ENCODE measurements at places on chromosomes 7 and 10.
A peak's percentile ranks its signal among the peaks of the same experiment; 100 is the strongest.

GRCh38 chr10:119370111-119370741 is 162.9 kb downstream of the GRK5 start:
- no peak for DNase-seq

- no peak for DNase-seq
These were observed 39.2 kb upstream of the SLC35B4 start for GRCh38 chr7:134355927-134356326.

GRCh38 chr10:79336739-79337138 is 10.5 kb upstream of the PPIF start:
- no peak for DNase-seq

GRCh38 chr7:140924821-140925421 is at the start of gene BRAF:
BRAF (minus strand) TSS chr7:140924929; CDS start chr7:140924703, 226 bp downstream.
- peak; percentile 64 for DNase-seq

DNA sequence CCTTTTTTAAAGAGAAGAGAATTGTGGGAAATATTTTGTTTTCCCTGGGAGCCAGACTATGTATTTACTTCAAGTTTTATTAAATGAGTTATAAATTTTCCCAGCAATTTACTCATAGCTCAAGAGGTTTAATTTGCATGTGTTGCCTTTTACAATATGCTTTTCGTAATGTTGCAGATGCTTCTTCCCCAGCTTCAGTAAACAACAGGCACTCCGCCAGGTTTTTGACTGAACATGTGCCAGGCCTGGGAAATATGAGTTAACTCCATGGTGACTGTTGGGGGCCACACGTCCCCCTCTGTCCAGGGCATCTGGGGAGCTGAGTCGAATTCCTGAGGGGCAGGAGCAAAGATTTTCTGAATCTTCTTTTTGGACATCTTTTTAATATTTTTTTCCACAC is 545.7 kb downstream of the LRMDA start:
- DNase-seq, result no peak

DNA sequence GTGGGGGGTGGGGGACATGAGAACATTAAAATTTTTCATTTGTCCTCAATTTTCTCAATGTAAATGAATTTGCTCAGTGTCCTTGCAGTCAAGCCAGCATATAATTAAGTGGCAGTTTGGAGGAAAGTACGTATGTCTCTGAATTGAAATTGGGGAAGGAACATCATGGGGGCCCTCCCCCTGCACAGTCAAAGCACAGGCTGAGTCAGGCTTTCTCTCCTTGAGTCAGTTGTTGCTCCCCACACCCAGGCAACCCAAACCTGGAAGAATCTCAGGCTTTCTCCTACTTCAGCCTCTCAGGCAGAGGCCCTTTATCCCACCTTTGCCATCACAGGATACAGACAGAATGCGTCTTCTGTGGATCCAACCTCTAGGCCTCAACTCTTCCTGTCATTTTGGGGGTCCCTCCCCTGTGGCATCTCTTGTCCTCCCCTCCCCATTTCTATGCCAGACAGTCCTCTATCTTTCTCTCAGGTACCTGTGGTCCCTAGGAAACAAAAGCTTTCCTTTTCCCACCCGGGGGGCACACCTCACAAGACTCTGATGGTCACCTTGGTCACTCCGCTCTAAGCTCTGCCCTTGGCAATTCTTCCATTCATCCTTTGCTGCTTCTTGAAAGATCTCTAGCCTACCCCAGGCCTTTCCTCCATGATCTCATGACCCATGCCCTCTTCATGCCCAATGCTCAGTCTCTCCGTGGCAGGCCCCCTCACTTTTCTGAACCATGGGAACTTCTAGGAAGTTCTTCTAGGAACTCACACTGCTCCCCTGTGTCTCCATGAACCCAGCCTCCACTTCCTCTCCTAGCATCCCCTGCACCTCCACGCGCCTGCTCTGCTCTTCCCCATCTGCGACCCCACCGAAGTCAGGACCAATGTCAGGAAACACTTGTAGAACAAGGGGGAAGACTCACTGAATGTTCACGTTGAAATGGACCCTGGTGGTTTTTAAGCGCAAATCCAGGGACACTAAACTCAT is 40.4 kb downstream of the CREB3L2 start:
- DNase-seq, result no peak

- DNase-seq, result peak; percentile 28
These were observed 906.7 kb upstream of the AUTS2 start for GRCh38 chr7:68691261-68692216.

DNA sequence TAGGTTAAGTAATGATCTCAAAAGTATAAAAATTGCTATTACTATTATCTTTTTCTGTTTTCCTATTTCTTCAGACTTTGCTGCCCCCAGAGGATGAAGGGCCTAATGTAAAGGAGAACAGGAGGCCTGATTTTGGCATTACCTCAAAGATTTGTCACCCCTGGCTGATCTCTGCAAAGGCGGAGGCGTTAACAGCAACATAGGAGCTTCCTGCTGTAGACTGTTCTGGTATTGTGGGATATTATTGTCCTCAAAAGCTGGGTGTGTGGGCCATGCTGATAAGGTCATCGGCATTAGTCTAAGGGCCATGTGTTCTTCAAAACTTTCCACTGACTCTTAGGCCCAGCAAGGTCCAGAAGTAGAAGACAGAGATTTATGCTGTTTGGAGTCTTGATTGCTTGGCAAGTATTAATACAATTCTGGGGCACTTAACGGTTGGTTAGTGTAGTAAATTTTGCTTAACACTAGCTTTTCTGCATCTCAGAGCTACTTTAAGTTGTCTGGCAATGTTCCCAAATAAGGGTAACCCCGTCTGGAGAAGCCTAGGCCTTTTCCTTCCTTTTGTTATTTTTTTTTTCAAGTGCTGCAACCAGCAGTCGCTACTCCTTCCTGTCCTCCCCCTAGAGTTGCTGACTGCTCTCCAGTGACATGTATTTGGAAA is 14.0 kb upstream of the ENTPD1 start:
- no peak for DNase-seq

GRCh38 chr7:157729566-157729965 is 392.8 kb downstream of the DNAJB6 start:
- DNase-seq, result no peak

GRCh38 chr7:154914308-154914995 is 88.5 kb downstream of the PAXIP1 start:
- no peak for DNase-seq

DNA sequence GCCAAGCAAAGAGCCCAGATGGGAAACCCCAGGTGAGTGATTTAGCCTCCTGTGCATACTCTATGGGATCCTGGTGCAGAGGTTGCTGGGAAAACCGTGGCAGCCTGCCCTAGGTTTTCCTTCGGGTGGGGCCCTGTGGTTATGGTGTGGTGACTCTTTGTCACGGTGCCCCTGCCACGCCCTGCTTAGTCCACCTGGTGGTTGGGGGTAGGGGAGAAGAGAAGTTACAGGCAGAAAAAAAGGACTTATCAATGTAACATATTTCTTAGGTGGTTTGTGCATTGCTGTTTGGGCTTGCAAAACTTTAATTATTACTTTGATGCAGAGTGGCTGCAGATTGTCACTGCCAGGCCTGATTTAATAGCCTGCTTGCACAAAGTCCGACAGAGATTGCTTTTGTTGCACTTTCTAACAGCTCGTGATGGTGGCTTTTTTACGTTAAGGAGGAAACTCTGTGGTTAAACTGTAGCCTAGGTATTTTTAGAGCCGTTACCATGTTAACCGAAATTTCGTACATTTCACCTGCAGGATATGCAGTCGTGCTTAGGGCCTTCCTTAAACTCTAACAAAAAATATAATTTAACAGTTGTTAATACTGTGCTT is 197.4 kb downstream of the RNLS start:
- DNase-seq, result peak; percentile 74

DNA sequence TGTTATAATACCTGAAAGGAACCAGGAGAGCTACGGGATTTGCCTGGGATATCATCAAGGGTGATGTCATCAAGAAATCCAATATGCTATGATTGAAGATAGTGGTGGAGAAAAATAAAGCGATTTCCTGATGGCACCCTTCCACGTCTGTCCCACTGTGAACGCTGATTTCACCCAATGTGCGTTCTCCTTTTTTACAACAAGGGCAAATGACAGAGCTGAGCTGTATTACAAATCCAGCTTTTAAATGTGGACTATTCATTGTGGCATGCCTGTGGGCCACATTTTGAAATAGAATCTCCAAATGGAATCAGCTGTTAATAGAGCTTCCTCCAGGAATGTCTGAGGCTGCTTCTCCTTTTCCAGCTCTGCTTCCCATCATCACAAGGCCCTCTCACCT is 23.3 kb downstream of the SLC13A4 start:
- DNase-seq, result no peak

GRCh38 chr10:86744067-86744725 is 12.2 kb upstream of the BMPR1A start:
- DNase-seq, result no peak

DNA sequence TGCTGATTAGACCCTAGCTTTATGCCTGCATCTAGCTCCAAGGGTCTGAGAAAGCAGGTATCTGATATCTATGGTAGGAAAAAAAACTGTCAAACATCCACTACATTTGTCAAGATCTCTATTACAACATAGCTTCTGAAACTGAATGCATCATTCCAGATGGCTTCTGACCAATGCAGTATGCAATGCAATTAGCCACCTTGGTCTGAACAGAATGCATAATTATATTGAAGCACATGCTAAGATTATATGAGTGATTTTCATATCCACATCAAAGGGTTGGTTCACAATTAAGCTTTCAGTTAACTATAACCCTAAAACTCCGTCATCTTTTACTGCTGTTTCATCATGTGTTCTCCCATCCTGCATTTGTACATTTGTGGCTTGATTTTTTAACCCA is 271.4 kb downstream of the POLR1F start:
- no peak for DNase-seq

DNA sequence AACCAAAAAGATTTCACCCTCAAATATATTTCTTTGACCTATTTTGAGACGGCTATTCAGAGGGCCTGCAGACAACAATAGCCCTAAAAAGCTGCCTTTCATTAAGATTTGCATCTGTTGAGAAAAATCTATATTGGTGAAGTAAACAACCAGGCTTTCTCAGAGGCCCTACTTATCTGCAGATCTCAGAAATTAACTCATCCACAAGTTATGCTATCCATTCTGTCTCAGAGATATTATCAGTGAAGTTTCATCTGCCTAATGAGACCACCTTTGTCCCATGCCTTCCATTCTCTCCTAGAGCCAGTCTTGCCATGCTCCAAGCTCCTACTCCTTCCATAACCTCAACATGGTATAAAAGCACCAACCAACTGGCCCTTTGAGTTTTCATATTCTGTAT is 130.3 kb downstream of the CACNA2D1 start:
- DNase-seq, result no peak

DNA sequence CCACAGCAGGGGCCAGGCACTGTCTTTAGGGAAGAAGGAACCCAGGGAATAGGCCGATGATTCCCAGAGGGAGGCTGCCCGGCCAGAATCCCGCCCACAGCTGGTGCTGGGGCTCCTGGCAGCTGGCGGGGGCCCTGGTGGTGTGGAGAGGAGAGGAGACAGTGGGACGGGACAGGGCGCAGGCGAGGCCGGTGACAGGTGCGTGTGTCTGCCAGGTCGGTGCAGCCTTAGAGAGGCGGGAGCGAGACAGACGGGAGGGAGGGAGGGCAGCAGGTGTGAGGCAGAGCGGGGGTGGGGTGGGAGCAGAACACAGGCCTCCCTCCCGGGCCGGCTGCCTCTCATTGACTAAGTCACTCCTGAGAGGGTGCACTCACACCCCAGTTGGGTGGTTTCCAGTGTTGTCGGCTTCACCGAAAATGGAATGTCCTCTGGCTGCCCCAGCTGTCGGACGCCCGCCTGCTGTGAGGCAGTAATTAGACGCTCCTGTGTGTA is 55.2 kb downstream of the ELFN1 start:
- DNase-seq, result peak; percentile 30

- no peak for DNase-seq
These were observed 4.3 kb downstream of the YWHAG start for GRCh38 chr7:76354516-76354915.

GRCh38 chr10:88531392-88532052 is 51.6 kb downstream of the RNLS start:
- DNase-seq, result no peak

GRCh38 chr10:78419481-78420265 is 386.0 kb downstream of the RPS24 start:
- DNase-seq, result no peak

DNA sequence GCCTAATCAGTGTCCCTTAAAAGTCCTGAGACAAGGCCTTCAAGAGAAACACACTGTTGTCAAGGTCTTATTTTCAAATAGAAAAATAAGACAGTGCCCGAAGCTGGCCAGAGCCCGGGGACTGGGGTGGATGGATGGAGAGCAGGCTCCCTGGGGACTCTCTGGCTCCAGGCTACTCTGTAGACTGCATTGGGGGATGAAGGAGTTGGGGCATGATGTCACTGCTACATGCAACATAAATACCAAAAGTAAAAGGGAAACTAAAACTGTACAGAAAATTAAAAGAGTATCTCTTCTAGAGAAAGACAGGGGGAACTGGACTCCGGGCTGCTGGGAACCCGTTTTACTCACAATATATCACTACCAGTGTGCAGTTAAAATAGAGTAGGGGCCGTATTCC is 629.8 kb downstream of the KCNMA1 start:
- DNase-seq, result no peak

DNA sequence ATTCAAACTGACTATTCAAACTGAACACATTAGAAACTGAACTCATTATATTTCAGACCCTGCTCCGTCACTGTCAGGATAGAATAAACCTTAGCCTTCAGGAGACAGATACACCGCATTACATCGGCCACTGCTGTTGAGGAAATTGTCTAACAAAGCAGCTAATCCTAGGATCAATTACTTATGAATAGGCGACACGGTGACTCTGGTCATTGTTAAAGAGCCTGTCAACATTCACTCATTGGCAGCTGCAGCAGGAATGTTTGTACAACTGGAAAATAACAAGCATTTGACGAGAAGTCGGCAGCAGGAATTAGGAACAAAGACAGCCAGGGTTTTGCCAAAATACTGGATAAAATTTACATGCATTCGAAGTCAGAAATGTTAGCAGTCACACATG is 112.0 kb upstream of the MKX start:
- no peak for DNase-seq

GRCh38 chr10:124249196-124249595 is 155.8 kb upstream of the CHST15 start:
- no peak for DNase-seq

DNA sequence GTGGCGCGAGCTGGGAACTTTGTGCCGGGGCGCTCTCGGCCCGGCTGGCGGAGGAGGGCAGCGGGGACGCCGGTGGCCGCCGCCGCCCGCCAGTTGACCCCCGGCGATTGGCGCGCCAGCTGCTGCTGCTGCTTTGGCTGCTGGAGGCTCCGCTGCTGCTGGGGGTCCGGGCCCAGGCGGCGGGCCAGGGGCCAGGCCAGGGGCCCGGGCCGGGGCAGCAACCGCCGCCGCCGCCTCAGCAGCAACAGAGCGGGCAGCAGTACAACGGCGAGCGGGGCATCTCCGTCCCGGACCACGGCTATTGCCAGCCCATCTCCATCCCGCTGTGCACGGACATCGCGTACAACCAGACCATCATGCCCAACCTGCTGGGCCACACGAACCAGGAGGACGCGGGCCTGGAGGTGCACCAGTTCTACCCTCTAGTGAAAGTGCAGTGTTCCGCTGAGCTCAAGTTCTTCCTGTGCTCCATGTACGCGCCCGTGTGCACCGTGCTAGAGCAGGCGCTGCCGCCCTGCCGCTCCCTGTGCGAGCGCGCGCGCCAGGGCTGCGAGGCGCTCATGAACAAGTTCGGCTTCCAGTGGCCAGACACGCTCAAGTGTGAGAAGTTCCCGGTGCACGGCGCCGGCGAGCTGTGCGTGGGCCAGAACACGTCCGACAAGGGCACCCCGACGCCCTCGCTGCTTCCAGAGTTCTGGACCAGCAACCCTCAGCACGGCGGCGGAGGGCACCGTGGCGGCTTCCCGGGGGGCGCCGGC is 870 bp downstream of the FZD1 start:
- peak; percentile 61 for DNase-seq

Data from foreskin keratinocyte (primary cell).